HuH-7.5 (cell line): ENCODE measurements at places on chromosomes 2 and 18.

DNA sequence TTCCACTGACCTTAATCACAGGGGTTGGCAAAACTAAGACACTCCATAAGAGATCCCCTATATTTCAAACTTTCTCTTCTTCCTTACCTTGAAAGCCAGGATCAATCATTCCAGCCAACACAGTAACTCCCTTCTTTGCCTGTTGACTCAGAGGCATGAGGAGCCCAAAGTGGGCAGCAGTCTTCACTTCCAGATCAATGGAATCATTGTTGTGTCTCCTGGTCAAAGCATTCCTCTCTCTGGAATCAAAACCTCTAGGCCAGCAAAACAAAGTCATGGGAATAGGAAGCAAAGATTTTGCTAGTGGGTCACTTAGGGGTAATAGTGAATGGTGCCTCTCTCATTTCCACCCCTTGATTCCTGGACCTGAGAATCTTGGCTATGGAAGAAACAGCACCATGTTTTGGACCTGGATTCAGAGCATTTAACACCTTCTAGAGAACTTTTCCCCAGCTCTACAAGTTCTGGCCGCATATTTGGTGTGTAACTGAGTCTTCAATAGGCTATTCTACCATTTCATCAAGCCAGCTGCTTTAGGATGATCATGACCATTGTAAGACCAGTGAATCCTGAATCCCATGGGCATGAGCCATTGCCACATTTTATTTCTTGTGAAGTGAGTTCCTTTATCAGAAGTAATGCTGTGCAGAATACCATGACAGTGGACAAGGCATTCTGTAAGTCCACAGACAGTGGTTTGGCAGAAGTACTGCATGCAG is 65.7 kb upstream of the SERPINE2 start:
- no peak for DNase-seq

DNA sequence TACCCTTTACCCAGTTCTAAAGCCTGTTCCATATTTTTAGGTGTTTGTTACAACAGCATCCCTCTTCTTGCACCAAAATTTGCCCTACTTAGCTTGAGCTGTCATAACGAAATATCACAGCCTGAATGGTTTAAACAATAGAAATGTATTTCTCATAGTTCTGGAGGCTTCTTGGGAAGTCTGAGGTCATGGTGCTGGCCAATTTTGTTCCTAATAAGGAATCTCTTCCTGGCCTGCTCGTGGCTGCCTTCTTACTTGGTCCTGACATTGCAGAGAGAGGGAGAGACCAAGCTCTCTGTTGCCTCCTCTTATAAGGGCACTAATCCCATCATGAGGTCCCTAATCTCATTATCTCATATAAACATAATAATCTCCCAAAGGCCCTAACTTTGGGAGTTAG is 267.8 kb downstream of the PID1 start:
- no peak for DNase-seq

- DNase-seq, result no peak
Observed at GRCh38 chr2:79824086-79824786, 311.4 kb downstream of the CTNNA2 start.

GRCh38 chr2:207796585-207797350 is 27.1 kb upstream of the FZD5 start:
- no peak for DNase-seq

- DNase-seq, result no peak
Observed at GRCh38 chr2:56082665-56083064, 101.1 kb upstream of the CCDC85A start.

- no peak for DNase-seq
Observed at GRCh38 chr2:197124639-197125390, 185.8 kb downstream of the ANKRD44 start.
